Amniotic epithelial cell (primary cell): ENCODE measurements at places on chromosomes 7 and 10.
A peak's percentile ranks its signal among the peaks of the same experiment; 100 is the strongest.

GRCh38 chr10:48455392-48456151 is 149.1 kb downstream of the MAPK8 start:
- DNase-seq, result no peak

GRCh38 chr7:22385326-22385725 is 28.4 kb upstream of the RAPGEF5 start:
- DNase-seq, result no peak

DNA sequence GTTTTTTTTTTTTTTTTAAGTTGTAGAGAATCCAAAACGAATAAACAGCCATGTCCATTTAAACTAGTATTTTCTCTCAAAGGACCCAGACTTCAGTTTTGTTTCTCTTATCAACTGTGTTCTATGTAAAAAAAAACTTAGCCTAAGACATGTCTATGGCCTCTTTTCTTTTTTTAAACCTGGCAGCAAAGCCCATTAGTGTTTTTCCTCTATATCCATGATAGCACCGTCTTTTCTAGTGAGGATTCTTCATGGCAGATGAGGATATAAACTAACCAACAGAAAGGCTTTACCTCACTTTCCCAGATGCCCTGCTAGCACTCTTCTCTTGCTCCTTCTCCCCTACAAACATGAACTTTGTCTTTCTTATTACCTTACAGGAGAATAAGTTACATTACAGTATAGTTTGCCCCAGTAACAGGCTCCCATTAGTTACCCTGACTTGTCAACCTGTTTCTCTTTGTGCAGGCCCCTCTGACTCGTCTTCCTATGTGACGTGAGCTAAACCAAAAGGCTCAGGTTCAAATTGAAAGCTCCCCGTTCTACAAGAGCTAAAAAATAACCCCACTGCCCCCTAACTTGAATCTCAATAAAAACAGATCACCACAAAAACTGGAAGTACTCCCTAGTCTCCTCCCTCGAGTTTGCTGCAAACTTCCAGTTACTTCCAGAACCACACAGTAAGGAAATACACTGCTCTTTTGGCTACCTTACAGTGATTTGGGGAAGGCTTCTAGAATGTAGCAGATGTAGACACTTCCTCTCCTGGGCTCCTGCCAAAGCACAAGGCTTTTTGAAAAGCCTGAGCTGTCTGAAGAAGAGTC is 20.1 kb downstream of the P4HA1 start:
- peak; percentile 56 for DNase-seq

GRCh38 chr7:42753811-42754363 is 158.0 kb downstream of the C7orf25 start:
- DNase-seq, result no peak

- no peak for DNase-seq
Observed at GRCh38 chr10:21536874-21537273, 2.8 kb downstream of the MLLT10 start.

- DNase-seq, result peak; percentile 97
Observed at GRCh38 chr10:131997366-131998049, 15.8 kb upstream of the BNIP3 start.

DNA sequence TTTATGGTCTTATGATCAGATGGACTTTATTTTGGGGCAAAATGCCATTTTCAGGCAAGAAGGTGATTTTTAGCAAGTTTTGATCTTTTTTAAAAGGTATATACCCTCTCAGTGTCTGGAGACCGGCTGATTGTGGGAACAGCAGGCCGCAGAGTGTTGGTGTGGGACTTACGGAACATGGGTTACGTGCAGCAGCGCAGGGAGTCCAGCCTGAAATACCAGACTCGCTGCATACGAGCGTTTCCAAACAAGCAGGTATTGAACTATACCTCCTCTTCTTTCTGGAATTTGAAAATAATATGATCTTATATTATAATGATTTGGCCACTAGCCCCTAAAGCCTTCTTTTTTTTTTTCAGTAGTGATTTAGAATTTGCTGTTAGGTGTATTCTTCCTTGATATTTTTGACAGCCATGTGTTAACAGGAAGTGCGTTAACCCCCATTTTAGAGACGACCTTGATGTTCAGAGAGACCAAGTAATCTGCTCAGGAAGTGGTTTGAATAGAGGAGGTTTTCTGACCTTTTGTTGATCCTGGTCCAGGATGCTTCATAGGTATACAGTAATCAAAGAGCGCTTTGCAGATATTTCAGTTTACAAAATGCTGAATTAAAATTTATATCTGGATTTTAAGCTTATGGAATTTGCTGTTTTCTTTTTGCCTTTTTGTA is 6.2 kb downstream of the BUB3 start:
- DNase-seq, result no peak

DNA sequence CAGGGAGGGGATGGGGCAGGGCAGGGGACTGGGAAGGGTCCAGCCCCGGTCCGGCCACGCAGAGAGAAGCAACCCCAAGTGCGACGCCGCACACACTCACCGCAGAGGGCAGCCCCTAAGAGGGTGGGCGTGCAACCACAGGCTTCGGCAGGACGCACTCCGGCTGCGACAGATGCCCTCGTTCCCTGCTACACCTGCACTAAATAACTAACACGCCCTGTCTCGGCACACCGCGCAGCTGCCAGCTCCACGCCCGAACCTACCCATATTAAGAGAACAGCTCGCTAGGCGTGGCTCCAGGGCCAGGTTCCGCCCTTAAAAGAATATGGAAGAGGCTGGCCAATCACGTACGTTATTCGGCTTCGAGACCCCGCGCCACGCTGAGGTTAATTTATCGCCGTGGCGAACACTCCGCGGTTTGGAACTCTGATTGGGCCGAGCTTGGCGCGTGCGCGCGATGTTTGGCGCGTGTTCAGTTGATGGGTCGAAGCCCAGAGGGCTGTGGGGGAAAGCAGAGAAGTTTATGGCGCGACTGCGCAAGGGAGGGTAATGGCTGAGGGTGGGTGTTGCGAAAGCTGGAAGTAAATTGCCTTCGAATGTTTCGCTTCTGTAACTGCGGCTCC is 91.1 kb downstream of the OR13A1 start:
- no peak for DNase-seq

DNA sequence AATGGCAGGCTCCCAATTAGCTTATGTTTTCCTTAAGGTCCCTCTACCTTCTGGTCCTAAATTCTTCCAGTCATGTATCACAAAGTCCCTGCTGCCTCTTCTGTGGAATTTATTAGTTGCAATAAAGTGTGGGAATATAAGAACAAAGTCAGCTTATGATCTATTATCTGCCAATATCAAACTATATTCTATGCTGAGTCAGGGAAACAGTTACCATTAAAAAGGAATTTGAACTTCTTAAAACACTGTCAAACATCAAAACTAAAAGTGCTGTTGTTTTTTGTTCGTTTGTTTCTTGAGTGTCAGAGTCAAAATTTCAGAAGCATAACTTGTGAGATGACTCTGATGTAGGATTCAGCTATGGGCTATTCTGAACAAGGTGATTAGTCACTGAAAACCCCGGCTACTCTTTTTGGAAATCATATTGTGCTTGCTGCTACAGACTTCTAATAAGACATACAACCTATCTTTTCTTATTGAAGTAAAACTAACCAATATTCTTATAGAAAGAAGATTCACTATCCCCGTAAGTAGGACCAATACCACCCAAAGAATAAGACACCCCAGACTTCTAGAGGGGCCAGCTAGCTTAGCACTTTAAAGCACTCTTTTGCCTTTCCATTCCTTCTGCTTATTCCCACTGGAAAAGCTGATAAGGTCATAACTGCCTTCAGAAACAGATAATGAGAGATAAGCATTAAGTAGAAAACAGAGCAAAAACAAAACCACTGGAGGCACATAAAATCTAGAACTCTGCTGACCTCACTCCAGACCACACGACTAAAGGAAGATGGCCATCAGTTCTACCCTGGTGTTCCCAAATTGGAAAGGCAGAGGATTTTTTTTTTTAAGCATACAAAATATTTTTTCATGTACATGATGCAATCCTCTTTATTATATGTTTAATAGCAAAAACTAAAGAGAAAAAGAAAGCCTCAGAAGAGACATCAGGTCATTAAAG is 370.6 kb downstream of the PARD3 start:
- peak; percentile 45 for DNase-seq

GRCh38 chr10:91756286-91756685 is 41.9 kb upstream of the TNKS2 start:
- DNase-seq, result peak; percentile 85

DNA sequence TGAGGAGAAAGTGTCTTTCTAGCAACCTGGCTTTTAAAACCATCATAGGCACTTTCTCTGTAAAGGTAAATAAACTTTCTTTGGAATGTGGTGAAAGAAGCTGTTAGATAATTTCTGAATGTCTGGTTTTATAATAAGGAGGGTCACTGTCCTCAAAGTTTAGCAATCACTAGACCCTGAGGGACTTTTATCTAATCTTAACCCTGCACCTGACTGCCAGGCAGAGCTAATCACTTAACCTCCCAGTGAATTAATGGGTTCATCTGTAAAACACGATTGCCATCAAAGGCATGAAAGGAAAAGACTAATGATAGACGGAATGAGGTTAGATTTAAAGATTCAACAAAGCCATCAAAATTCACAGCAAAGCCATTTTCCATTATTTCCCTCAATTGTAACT is 553.8 kb downstream of the GRM8 start:
- DNase-seq, result no peak

- DNase-seq, result no peak
Observed at GRCh38 chr7:26854876-26855855, 9.2 kb downstream of the SKAP2 start.

DNA sequence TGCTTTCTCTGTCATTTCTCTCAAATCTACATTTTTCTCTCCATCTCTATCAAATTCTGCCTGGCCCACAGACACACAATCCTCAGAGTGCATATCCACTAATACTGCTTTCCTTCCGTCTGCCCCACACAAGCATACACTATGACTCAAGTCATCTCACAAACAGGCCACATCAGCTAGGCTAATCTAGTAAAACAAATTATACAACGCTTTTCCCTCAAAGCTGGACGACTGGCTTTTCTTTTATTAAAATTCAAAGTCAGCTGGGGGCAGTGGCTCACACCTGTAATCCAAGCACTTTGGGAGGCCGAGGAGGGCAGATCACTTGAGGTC is 161.1 kb downstream of the FAM107B start:
- DNase-seq, result no peak

DNA sequence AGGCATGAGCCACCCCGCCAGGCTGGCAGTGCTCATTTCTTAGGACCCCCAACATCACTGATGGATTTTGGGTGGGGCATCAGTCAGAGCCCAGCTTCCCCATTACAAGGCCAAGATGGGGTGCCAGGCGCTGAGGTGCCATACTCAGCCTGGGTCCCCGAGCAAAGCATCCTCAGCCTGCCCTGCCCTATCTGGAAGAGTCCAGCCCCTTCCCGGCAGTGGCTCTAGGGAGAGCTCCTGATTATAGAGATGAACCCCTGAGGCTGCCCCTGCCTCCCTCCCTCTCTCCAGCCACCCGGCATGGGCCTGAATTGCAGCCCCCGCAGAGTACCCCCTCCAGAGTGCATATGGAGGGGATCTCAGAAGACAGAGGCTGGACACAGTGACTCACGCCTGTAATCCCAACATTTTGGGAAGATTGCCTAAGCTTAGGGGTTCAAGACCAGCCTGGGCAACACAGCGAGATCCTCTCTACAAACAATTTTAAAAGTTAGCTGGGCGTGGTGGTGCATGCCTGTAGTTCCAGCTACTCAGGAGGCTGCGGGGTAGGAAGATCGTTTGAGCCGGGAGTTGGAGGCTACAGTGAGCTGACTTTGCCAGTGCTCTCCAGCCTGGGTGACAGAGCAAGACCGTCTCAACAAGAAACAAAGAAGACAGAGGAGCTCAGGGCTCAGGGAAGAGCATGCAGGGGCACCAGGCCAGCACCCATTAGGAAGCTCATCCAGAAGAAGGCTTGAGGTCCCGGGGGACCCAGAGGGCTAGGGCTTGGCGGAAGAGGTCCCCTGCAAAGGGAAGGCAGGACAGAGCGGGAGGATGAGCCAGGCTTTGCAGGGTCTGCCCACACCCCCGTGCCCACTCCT is 13.3 kb downstream of the LAT2 start:
- DNase-seq, result no peak

DNA sequence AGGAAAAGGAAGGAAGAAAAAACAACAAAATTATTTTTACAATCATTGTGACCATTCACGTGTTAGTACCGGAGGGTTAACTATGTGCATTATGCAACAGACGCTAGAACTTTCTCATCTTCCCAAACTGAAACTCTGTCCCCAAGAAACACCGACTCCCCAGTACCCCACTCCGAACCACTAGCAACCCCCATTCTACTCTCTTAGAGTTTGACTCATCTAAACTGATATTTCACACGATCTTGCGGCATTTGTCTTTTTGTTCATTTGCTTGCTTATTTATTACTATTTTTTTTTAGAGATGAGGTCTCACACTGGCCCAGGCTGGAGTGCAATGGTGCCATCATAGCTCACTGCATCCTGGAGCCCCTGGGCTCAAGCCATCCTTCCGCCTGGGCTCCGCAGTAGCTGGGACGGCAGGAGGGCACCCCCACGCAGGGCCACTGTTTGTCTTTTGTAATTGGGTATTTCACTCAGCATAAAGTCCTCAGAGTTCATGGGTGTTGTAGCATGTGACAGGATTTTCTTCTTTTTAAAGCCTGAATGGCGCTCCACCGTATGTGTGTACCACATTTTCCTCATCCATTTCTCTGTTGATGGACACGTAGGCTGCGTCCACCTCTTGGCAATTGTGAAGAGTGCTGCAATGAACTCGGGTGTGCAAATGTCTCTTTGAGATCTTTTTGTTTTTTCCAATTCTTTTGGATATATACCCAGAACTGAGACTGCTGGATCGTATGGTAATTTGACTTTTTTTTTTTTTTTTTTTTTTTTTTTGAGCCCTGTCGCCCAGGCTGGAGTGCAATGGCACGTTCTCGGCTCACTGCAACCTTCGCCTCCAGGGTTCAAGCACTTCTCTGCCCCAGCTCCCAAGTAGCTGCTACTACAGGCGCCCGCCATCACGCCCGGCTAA is 9.5 kb downstream of the MNX1 start:
- DNase-seq, result no peak

DNA sequence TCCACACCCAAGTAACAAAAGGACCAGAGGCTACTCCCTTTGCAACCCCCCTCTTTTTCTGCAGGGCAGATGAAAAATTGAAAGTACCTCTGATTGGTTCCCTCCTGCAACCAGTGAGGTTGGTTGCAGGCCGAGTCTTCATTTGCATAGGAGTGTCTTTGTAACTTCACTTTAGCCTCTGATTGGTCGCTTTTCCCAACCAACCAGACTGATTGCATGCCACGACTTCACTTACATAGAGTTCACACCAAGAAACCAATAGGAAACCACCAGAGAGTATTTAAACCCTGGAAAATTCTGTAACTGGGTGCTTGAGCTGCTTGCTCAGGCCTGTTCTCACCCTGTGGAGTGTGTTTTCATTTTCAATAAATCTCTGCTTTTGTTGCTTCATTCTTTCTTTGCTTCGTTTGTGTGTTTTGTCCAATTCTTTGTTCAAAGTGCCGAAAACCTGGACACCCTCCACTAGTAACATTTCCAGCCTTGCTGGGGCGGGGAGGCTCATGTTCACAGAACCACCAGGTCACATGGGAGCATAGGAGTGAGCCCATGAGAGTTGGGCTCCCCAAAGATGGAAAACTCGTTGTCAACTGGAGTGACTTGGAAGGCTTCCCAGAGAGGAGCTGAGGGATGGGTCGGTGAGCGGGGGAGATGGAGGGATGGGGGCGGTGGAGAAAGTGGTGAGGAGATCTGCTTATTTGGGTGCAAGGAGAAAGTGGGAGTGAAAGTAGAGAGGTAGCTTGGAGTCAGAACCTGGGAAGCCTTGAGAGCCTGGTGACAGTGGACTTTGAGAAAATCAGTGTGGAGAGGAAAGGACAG is 223.6 kb downstream of the GFRA1 start:
- DNase-seq, result no peak
